ENCODE measurements at places on chromosomes 6 and 20.

DNA sequence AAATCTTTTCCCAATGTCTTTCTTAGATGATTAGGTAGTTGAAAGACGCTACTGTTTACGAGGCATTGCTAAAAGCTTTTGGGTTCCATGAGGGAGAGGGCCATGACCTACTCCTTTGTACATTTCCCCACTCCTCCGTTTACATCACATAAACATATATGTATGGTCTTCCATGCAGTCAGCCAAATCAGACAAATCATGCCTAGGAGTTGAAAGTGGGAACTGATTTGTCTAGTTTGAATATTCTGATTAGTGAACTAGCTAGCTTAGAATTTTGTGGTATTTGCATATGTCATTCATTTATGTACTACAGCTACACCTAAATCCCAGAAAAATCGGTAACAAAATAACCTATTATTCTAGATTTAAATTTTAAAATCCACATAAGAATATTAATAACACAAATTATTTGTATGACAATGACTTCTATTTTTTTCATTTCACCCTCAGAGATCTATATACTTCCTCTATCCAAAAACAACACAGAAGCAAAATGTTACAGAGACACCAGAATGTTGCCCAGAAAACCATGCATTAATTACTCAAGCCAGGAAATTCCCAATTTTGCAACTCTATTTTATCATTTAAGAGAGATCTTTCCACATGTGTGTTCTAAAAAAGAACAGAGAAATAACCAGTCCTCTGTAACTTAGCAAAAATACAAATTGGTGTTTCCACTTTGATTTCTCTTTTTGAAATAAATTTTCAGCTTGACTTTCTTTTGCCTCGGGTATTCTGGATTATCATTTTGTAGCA lies 231.9 kb downstream of the LAMA2 start:
- DNase-seq = no peak

DNA sequence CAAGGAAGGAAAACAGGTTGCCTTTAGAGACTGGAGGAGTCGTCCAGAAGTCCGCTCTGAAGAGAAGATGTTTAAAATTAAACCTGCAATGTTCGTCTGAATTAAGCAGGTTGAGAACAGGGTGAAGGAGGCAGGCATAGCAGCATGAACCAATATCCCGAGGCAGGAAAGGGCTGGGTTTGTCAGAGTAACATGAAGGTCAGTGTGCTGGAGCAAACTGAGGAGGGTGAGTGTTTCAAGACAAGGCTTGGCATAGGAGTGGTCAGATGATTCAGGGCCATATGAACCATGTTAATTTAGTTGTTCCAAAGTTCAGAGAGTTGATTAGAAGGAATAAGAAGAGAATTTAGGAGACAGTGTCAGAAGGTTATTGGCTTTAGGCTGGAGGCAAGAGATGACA lies 93.3 kb downstream of the UTRN start:
- no peak for DNase-seq

GRCh38 chr6:127404133-127404532 lies 55.1 kb downstream of the KIAA0408 start:
- no peak for DNase-seq

DNA sequence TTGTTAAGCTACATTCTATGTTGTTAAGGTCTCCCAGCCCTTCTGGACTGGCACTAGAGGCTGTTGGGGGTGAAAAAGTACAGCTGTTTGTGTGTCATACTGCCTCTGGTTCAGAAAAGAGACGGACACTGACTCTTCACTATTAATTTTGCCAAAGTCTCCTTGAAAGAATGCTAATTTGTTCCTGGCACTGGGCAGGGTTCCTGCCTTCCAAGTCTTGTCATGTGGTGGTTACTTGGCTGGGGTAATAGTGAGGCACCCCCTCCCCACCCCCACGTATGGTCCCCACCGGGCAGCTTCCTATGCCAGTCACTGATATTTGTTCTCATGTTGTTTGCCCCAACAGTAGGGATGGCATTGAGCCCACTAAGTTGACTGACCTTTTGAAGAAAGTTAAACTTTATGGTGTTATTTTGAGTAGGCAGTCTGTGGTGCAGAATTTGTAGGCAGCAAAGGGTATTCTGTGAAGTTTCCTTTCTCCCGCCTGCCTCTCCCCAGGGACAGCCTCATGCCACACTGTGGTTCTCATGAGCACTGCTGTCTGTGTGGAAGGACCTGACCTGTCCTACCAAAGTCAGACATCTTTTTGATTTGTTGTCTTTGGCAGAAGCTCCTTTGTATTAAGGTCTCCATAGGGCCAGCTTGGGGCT lies 8.7 kb downstream of the CDS2 start:
- no peak for DNase-seq

GRCh38 chr20:35341366-35342028 lies 49.3 kb upstream of the FAM83C start:
- no peak for DNase-seq

DNA sequence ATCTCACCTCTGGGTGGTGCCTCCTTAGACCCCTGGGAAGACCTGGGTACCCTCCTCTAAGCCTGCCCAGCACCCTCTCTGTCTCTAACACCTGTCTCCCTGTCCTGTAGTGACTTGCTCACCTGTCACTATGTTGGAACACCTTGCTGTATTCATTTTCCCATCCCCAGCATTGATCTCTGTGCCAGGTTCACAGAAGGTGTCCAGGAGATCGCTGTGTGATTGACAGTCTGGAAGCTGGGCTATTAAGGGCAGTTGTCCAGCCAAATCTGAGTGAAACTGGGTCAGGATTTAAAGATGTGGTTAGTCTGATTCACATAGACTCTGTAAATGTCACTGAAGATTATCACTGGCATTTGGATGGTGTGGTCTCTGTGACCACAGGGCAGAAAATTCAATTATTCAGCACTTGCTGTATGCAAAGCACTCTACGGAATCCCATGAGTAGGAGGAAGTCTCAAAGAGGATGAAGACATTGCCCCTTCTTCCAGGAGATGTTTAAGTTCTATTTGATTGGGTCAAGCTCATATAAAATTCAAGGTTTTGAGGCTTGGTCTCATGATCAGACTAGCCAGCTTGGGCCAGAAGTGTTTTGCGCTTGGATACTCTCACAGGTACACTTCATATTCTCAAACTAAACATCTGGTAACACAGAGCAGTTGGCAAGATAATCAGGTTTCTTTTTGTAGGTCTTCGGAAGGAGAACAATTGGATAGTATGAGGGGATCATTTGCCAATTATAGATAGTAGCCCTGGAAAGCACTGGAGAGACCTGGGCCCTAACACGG lies 57.8 kb upstream of the TAGAP start:
- DNase-seq = no peak

DNA sequence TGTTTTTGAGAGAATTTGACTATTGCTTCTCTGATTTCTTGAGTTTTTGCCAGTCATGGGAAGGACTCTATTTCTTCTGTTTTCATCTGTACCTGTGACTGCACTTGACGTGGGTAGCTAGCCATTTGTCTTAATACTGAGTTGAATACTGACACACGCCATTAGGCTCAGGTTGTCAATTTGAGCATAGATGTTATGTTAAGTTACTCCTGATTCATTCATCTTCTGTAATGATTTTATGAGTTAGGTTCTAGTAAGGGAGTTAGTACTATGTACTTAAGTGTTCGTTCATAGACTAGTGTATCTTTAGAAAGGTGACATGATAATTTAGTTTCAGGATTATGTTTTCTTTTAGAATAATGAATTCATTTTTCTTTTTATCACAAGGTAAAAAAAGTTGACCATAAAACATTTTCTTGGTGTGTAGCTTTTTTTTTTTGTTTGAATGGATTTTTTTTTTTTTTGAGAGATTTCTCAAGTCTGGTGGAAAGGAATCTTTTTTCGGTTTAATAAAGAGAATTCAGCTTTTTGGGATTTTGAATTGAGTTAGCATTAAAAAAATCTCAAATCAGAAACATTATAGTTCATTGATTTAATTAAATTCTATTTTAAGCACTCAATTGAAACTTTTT lies 1.7 kb downstream of the AFDN start:
- DNase-seq = no peak

DNA sequence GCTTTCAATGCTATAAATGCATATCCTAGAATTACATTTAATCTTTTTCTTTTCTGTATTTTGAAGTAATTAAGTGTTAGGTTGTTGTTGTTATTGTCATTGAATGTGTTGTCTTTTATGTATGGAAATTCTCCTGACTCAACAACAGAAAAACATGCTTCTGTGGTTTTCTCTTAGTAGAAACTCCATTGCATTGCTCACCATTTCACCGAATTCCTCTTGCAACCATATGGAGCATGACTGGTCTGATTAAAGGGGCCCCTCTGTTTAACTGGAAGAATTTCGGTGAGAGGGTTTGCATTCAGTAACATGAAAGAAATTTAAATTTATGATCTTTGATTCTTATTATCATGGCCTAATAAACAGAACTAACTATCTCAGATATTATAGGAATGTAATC lies 454.3 kb upstream of the JARID2 start:
- DNase-seq = no peak

DNA sequence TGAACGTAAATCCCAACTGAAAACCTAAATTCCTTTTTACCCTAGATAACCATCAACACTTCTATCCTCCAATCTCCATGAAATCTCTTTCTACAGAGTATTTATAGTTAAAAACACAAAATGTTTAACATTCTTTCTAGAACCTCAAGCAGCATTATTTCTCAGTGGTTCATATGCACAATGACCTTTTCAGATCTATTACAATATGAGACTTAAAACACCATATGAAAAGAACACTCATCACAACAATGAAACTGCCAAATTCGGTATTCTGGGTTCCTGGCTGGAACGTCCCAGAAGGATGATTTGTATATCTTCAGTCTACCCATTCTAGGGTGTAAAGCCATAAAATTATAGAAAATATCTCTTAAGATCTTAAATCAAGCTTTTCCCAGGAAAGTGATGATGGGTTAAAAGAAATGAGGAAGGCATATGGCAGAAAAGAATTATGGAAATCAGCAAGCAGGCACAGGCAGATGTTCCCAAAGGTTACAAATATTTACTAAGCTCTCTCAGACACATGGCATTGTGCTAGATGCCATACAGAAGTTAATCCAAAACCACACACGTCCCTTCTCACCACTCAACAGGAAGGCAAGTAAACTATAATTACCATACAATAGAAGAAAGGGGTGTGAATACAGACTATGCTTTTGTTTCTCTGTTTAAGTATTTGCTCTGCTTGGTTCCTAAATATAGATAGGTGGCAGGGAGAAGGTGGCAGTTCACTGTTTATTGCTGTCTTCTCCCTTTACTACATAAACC lies 118.0 kb downstream of the CHD6 start:
- no peak for DNase-seq

DNA sequence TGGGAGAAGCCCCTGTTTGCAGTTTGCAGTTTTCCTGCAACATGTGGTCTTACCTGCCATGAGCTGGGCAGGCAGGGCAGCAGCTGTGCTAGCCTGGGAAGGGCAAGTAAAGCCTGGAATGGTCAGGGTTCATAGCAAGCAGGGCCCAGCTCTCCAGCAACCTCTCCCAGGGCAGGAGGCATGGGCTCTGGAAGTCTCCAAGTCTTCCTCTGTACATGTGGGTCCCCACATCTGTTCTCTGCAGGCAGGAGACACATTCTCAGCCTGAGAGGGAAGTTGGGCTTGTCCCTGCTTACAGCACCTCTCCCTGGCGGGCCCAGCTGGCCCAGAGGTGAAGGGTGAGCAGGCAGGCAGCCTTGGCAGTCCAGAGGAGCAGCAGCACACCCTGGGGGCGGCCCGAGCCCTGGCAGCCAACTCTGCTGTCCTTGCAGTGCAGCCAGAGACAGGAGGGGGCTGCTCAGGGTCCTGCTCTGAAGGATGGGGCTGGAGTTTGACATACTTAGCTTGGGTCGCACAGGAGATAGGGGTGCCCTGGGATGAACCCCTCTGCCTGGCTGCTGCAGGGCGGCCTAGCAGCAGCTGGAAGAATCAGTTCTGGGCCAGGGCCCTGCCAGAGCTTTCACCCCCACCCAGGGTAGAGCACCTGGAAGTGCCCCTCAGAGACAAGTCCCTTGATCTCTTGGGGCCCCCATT lies 176.0 kb downstream of the MRPL14 start:
- DNase-seq = no peak

All from CD4-positive, alpha-beta T cell treated with Interleukin-10 for 1 hour (primary cell).